ENCODE measurements at places on chromosomes 7 and 10. TPM values are rescaled to one million over a fixed set of nuclear protein-coding genes. Genes with fewer than 3 reads are reported as not detected.

DNA sequence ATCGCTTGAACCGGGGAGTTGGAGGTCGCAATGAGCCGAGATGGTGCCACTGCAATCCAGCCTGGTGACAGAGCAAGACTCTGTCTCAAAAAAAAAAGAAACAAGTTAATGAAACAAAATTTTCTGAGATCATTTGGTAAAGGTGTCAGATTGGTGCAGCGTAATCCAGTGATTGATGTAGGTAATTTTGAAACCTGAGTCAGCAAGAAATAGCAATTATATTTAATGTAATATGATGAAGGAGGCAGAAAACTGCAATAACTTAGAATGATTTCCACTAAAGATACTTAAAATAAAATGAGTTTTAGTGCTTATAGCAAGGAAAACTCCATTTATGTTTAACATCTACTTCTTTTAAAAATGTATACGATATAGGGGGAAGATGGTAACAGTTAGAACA is 1049.8 kb upstream of the C7orf33 start:
- no peak for DNase-seq

DNA sequence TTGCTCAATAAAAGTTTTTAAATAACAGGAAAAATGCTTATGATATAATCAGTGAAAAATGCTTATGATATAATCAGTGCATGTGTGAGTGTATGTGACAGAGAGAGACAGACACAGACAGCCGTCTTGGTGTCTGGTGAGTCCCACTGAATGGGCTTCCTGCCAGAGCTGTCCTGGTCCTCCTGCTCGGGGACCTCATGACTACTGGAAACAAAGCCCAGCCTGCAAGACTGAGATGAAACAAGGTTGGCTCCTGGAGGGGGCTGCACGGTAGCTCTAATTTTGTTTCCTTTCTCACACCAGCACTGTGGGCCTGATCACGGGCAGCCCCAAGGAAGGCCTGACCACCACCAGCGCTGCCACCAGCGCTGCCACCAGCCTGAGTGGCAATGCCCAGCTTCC is 57.3 kb downstream of the NRP1 start:
- no peak for DNase-seq

- no peak for DNase-seq
Measured at GRCh38 chr7:4195660-4196059, 486.4 kb upstream of the FOXK1 start.

GRCh38 chr10:130932326-130933007 is 379.1 kb downstream of the TCERG1L start:
- DNase-seq = no peak

DNA sequence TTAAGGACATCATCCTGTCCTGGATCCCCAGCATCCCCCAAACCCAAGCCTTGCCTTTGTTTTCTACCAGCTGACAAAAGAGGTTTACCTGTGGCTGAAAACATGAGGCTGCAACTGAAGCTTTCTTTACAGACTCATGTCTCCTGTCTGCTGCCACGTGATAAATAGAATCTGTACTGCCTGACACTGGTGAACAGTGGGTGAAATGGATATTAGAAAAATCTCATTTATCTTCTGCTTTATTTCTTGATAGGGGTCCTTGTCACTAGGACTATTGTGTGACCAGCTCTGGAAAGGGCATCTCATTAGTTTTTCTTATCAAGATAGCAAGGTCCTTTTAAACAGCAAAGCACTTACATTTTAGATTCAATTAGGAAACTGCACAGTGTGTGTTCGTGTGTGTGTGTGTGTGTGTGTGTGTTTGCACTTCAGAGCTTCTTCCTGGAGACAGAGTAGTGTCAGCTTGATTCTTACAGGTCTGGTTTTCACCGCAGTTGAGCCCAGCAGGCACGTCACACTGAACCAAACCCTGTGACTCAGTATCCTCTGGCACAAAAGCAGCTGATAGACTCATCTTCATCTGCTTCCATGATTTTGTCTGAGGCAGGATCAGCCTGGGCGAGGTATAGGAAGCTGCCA is 373.5 kb upstream of the CELF2 start:
- no peak for DNase-seq

Gene EEPD1
- polyA plus RNA-seq = 8.4 TPM

Measured in large intestine (tissue), 12 donors.